T-helper 1 cell (primary cell): ENCODE measurements at places on chromosomes 5 and 9.

DNA sequence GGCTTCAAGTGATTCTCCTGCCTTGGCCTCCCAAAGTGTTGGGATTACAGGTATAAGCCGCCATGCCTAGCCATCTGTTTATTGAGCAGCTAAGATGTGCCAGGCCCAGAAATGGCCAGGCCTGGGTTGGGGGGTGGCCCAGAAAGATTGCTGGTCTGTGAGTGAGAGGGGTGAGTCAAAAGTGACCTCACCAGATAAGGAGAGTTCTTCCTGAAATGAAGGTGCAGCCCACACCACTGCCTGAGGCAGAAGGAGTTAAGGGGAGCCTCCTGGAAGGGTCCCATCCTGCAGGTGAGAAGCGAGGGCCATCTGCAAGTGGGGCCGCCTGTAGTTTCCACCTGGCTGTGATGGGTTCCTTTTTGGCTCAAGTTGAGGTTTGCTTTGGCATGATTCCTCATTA is 96.9 kb upstream of the KLF4 start:
- DNase-seq: no peak

- no peak for DNase-seq
These were observed 1509.7 kb downstream of the MAT2B start for GRCh38 chr5:165015126-165015525.

DNA sequence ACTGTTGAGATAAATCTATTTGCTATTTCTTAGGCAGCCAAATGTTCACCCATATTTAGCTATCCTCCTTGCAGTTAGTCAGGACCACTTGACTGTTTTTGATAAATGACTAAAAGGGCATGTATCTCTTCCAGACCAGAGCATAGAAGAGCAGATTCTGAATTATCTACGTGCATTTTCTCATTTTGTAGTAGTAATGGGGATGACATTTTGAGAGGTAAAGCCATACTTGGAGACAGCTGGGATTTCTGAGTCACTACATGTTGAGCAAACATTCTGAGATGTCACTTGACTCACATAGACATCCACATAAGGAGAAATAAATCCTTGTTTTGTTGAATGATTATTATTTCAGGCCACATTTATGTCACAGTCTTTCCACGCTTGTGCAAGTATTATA is 297.6 kb downstream of the CDH10 start:
- no peak for DNase-seq

DNA sequence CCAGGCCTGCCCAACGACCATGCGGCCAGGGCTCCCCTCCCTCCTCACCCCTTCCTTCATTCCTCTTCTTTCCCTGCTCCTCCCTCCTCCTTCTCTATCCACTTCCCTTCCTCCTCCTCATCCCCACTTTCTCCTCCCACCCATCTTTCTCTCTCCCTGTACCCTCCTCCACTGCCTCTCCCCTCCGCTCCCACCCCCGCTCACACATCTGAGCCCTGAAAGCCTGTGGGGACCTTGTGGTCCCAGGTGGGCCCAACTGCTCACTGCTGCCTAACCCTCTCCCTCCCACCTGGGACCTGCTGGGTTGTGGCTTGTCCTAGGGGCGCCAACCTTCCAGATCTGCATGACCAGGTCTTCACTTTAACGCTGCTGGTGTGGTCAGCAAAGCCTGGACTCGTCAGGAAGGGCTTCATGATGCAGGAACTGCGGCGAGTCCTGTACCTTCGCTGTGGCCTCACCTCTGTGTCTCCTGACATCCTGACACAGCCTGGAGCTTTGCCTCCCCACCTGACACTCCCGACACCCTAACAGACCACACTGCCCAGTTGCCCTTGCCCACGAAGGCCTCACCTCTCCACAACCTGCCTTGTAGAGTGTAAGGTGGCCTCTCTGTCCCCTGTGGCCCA is 34.6 kb downstream of the C5orf15 start:
- DNase-seq: no peak

DNA sequence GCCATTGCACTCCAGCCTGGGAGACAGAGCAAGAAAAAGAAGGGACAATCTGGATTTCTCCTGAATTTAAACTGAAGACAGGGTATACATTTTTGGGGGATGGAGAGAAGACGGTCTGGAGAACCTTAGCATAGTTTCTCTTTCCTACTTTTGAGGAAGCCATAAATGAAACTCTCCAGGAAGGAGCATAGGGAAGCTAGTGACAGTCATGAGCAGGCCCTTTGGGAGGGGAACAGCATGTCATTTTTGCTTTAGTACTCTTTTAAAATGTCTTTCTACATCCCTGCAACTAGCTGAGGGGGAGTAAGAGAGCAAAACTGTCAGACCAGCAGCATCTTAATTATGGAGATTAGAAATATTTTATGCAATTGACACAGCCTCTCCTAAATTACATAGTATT is 8.2 kb upstream of the SLC44A1 start:
- no peak for DNase-seq

DNA sequence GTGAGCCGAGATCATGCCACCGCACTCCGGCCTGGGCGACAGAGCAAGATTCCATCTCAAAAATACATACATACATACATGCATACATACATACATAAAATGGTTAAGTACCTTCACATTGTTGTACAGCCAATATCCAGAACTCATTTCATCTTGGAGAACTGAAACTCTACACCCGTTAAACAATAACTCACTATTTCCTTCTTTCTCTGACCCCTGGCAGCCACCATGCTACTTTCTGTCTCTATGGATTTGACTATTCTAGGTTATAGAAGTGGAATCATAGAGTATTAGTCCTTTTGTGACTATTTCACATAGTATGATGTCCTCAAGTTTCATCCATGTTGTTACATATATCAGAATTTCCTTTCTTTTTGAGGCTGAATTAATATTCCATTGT is 9.6 kb upstream of the KIF27 start:
- DNase-seq: no peak

DNA sequence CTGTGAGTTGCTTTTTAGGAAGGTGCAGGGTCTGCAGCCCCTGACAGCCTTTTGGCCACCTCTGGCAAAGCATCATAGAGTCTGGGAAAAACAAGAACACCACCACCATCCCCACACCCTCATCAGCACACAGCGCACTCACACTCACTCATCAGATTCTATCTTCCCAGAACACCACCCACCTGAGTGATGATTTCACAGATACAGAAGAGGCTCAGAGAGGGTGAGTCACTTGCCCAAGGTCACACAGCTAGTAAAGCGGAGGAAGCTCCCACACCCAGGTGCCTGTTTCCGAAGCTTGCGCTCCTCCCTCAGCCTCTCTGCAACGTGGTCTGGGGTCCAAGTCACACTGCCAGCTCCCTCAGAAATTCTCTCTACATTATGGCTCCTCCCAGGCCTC is 41.8 kb upstream of the HRH2 start:
- DNase-seq: no peak

- DNase-seq: no peak
These were observed 12.6 kb upstream of the PRDM12 start for GRCh38 chr9:130651752-130652151.

- DNase-seq: no peak
These were observed 794.4 kb downstream of the CDH18 start for GRCh38 chr5:19193631-19194030.

GRCh38 chr9:33453286-33453860 is 6.0 kb upstream of the AQP3 start:
- DNase-seq: no peak

GRCh38 chr5:77635067-77635916 is 3.2 kb downstream of the OTP start:
- DNase-seq: no peak

GRCh38 chr5:163838738-163839137 is 333.3 kb downstream of the MAT2B start:
- DNase-seq: no peak

DNA sequence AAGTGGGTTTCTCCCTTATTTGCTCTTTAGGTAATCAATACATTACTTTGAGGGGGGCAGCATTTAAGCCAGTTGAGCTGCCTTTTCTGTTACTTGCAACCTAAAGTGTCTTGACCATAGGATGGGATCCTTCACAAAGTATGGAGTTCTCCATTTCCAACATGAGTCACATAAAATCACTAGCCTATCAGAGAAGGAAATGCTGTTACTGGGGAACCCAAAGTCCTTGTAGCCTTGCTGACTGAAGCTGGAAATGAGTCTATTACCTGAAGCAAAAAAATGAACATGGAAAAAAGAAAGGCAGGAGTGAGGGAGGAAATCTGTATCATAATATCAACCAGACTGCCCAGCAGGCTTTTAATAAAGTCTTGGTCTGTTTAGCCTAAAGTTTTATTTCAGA is 42.8 kb upstream of the SLIT3 start:
- DNase-seq: no peak
